ENCODE measurements at places on chromosomes 1 and 21.

GRCh38 chr1:11157867-11158266 lies 31.3 kb upstream of the ANGPTL7 start:
- DNase-seq, result no peak

- DNase-seq, result peak; percentile 75
Observed at GRCh38 chr1:203557390-203557789, 63.4 kb downstream of the OPTC start.

DNA sequence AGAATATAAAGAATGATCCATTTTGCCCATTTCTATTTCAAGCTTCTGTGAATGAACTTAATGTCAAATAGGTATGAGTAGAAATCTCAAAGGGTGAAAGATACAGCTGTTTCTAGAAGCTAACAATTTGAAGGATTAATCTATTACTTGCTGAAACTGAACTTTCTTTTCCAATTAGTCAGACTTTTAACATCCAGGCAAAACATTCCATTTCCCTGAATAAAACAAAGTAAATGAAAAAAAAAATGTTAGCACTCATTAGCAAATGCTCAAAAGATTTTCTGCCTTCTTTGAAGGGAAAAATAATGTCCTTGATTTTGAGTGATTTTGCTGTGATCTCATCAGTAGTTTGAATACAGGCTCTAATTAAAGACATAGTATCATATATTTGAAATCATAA lies 447.6 kb upstream of the PRMT6 start:
- DNase-seq, result no peak

- no peak for DNase-seq
Observed at GRCh38 chr1:19123837-19124236, 86.2 kb downstream of the UBR4 start.

- DNase-seq, result no peak
Observed at GRCh38 chr1:1181938-1182410, 8.3 kb downstream of the TTLL10 start.

- no peak for DNase-seq
Observed at GRCh38 chr21:42413093-42413492, 9.4 kb downstream of the UBASH3A start.

DNA sequence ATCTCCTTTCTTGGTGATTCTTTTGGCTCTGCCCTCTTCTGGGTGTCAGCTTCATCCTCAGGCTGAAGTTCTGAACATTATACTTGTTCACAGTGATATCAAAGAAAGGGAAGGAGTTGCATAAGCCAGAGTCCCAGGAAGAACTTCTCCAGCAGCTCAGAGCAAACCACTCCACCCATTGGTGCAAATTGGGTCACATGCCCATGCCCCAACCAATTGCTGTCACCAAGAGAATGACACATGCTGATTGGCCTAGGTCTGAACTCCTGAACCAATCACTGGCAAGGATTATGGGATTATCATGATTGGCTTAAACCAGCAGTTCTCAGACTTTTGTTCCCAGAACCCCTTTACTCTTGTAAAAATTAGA lies 256.5 kb upstream of the TMEM51 start:
- DNase-seq, result no peak

DNA sequence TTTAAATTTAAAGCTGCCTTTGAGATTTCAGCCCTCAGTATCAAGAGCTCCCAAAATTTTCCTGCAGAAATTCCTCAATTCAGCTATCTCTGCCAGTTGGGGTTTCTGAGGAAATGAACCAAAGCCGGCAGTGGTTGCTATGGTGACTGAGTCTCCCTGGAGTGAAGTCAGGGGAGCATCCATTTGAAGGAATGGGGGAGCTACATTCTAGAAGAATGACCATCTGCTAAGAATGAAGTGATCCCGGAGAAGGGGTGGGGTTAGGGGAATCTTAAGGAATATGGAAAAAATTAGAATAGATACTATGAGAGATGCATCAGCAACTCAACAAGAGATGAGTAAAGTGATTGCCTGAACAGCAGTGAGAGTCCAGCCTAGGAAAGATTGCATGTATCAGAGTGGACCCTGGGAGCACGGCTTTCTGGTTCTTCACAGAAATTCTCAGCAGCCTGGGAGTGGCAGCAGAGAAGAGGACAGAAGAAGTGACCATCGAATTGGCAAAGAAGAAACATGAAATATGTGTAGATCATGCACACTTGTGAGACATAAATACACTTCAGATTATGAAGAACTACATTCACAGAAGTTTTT lies 94.7 kb downstream of the CHD1L start:
- no peak for DNase-seq

- no peak for DNase-seq
Observed at GRCh38 chr1:201122321-201122957, 4.5 kb downstream of the ASCL5 start.
